ENCODE measurements at places on chromosomes 6 and 20.

- no peak for DNase-seq
Observed at GRCh38 chr20:44835116-44835515, 24.8 kb upstream of the RIMS4 start.

- peak; percentile 60 for DNase-seq
Observed at GRCh38 chr20:63740627-63741353, 1.2 kb downstream of the SLC2A4RG start.

DNA sequence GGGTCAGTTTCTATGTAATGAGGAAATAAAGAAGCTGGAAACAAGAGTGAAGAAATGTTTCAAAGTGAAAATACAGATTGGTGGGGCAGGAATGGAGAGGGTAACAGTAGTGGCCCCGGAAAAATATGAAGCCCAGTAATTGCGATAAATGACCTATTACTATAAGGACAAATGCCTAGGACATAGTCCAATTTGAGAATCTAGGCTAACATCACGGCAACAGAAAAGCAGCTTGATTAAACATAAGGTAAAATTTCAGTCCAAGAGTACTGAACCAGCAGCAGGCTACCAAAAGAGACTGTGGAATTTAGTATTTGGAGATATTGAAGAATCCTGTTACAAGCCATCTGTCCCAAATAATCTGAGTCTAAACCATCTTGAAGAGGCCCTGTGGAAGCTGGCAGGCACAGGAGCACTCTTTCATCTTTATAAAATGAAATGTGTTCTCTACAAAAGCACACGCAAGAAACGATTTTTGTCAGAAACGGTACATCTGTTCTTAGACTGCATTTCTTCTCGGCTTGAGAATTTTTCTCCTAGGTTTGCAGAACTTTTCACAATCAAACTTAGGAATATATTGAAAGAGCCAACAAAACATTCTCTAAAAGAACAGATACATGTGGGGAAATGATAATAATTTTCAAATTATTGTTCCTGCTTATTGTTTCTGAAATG lies 49.3 kb downstream of the ELOVL5 start:
- DNase-seq: no peak

- no peak for DNase-seq
Observed at GRCh38 chr20:46139266-46139889, 21.3 kb downstream of the CD40 start.

GRCh38 chr20:44068316-44069201 lies 118.4 kb downstream of the JPH2 start:
- DNase-seq: peak; percentile 34

GRCh38 chr6:75128878-75129570 lies 76.8 kb downstream of the COL12A1 start:
- no peak for DNase-seq

DNA sequence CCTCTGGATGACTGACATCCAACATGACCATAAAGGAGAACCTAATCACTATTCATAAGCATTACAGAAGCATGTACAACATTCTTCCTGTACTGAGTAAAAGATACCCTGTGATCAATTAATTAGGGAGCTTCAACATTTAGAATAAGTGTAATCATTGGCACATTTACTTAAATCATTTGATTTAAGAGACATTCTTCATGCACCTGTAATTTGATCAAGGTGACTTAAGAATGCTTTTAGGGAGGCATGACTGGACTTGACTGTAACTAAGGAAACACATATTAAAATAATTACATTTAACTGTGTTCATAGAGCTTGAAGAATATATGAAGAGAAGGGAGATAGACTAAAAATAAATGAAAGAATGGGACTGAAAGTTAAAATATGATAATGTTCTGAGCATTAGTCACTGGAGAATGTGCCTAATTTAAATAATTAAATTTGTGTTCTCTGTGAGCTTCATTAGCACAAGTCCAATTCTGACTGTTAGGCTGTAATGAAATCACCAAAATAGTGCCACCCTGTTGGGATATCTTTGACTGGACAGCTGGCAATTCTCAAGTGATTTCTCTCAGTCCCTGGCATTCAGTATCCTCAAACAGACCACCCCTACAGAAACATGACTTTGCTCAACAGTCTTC lies 295.5 kb upstream of the ADGRB3 start:
- no peak for DNase-seq

GRCh38 chr6:118319416-118319815 lies 228.7 kb upstream of the PLN start:
- no peak for DNase-seq
